Glomerular endothelial cell (primary cell): ENCODE measurements at places on chromosomes 5 and 9. TPM values are rescaled to one million over a fixed set of nuclear protein-coding genes. Genes with fewer than 3 reads are reported as not detected.

NMUR2 gene
- 0.87 TPM in 1 of 2 replicates, not detected in the other for total RNA-seq

TTC1 gene
- 45.8 and 74.3 TPM in 2 replicates for total RNA-seq

FOXD4 gene
- total RNA-seq = not detected in 2 replicates

SCGB3A2 gene
- total RNA-seq = not detected in 2 replicates

ASPN gene
- total RNA-seq = not detected in 2 replicates

NR5A1 gene
- total RNA-seq = not detected in 2 replicates

WNK2 gene
- total RNA-seq = 0.06 TPM in 1 of 2 replicates, not detected in the other

RNF224 gene
- total RNA-seq = not detected in 2 replicates

STXBP1 gene
- 53.1 and 56.3 TPM in 2 replicates for total RNA-seq

FIBCD1 gene
- 0.05 TPM in 1 of 2 replicates, not detected in the other for total RNA-seq

REEP2 gene
- total RNA-seq = 7.6 and 13.5 TPM in 2 replicates

SMIM23 gene
- total RNA-seq = not detected in 2 replicates

DNM1 gene
- 2.7 and 7.9 TPM in 2 replicates for total RNA-seq

SMIM33 gene
- not detected in 2 replicates for total RNA-seq

MPDZ gene
- 40.9 and 50.1 TPM in 2 replicates for total RNA-seq
